ENCODE measurements at places on chromosomes 4 and X.

DNA sequence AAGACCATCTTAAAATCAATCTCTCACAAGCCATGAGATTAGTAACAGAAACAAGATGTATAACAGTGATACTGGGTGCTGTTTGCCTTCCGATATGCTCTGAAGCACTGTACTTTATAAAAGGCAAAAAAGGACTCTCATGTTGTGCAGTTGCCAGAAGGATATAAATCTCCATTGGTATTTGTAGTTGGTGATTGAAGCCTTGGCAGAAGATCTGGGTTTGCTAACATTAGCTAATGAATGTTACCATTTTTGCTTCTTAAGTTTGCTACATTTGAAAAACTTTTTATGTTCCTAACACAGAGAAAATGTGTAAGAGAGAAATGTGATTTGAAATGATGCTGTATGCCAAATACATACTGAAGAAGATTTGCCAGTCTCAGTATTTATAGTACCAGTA, 44.4 kb downstream of the RAP1GDS1 start:
- DNase-seq: no peak

GRCh38 chr4:113823291-113823659, 61.7 kb upstream of the CAMK2D start:
- no peak for DNase-seq

- no peak for DNase-seq
Observed at GRCh38 chr4:87973283-87974169, 2.0 kb upstream of the SPP1 start.

GRCh38 chrX:104854790-104855340, 288.9 kb downstream of the IL1RAPL2 start:
- no peak for DNase-seq

GRCh38 chr4:4182835-4183568, 43.7 kb downstream of the OTOP1 start:
- no peak for DNase-seq

GRCh38 chrX:69163936-69164741, 1.1 kb downstream of the PJA1 start:
- DNase-seq: no peak
